ENCODE measurements at places on chromosomes 1 and 21.

DNA sequence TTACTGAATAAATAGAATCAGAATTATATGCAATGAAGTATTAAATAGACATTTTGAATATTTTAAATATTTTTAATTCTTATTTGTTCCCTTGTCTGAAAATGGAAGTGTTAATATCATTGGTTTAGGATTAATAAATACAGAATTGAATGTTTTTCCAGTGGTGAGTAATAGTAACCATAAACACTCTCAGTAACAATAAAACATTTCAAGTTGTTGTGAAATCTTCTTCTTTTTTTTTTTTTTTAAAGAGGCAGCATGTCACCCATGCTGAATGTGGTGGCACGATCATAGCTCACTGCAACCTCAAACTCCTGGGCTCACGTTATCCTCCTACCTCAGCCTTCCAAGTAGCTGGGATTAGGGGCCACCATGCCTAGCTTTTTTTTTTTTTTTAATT lies 86.2 kb upstream of the ZBTB18 start:
- no peak for DNase-seq
- no peak overlapping the region for H3K4me3 ChIP-seq
- H3K27me3 ChIP-seq: peaks cover 5% of the 10 kb centered on the region
- no peaks in the 10 kb centered on the region for H3K36me3 ChIP-seq

DNA sequence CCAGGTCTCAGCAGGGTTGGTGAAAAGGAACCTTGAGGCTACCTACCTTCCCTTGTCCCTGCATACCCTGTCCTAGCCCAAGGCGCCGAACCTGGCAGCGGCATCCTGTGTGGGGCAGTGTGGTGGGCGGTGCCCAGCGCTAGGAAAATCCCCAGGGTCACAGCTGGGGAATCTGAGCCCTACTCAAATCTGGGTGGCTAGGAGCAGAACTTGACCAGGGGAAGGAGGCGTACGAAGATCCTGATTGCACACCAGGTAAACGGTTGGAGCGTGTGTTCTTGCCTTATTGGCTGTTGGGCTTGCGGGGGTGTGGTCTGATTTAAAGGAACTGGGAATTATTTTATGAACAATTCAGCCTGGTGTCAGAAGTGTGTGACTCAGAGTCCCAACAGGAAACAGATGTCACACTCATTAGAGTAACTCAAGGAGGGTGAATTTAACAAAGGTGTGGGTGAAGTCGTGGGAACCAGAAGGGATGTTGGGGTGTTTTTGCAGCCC lies 118.6 kb downstream of the LRIG2 start:
- H3K36me3 ChIP-seq: no peaks in the 10 kb centered on the region
- DNase-seq: no peak
- H3K4me3 ChIP-seq: no peak overlapping the region

GRCh38 chr1:107976431-107976830 lies 11.5 kb upstream of the VAV3 start:
- no peak overlapping the region for H3K27ac ChIP-seq
- peaks cover 5% of the 10 kb centered on the region for H3K27me3 ChIP-seq
- no peak overlapping the region for H3K4me3 ChIP-seq

GRCh38 chr1:242120432-242120831 lies 121.5 kb upstream of the MAP1LC3C start:
- no peaks in the 10 kb centered on the region for H3K36me3 ChIP-seq
- no peak overlapping the region for H3K27ac ChIP-seq
- no peaks in the 10 kb centered on the region for H3K4me1 ChIP-seq
- DNase-seq: no peak
- H3K4me3 ChIP-seq: no peak overlapping the region

- peaks cover 70% of the 10 kb centered on the region for H3K36me3 ChIP-seq
- no peak overlapping the region for H3K27ac ChIP-seq
- DNase-seq: no peak
- H3K27me3 ChIP-seq: no peaks in the 10 kb centered on the region
These were observed 5.0 kb downstream of the GAS5 start for GRCh38 chr1:173862769-173863223.

DNA sequence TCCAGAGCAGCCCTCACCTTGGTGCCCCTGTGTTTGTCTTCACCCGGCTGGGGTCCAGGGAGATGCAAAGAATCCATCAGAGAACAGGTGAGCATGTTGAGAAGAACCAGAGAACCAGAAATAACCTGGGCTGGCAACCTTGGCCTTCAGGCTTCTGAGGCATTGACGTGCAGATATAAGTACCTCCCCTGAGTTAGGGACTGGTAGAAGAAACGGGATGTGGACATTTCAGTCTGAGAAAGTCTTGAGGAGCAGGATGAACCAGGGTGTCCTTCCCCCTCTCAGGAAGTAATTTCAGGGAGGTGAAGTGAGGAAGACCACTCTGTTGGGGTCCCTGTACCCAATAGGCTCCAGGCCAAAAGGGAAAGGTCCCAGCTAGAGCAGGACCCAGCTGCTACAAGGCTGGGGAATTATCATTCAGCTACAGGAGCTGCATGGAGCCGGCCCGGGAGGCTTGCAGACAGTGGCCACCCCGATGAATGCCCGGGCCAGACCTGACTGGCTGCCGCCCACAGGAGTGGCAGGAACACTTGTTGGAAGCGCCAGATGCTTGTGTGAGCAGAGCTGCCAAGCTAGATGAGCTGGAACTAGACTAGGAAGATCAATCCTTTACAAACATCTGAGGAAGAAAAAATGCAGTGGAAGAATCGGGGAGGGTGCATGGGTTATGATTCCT lies 1.7 kb upstream of the AURKAIP1 start:
- no peak for DNase-seq
- H3K4me3 ChIP-seq: peak overlapping the region; percentile 90
- peaks cover 15% of the 10 kb centered on the region for H3K36me3 ChIP-seq
- H3K4me1 ChIP-seq: peaks cover 28% of the 10 kb centered on the region
- H3K27me3 ChIP-seq: no peaks in the 10 kb centered on the region
- peak overlapping the region; percentile 85 for H3K27ac ChIP-seq

DNA sequence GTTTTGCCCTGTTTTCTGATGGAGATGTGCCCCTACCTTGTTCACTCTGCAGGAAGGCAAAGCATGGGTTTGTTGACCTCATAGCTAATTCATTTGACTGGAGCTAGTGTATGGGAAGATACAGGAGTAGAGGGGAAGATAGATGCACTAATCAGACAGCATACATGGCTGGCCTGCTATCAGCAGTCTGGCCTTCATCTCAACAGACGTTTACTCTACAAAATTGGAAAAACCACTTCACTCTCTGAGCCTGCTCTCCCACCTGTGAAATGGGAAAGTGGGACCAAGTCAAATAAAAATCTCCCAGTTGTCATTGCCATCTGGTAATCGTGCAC lies 235.2 kb upstream of the RAB4A start:
- peaks cover 7% of the 10 kb centered on the region for H3K36me3 ChIP-seq
- DNase-seq: no peak

DNA sequence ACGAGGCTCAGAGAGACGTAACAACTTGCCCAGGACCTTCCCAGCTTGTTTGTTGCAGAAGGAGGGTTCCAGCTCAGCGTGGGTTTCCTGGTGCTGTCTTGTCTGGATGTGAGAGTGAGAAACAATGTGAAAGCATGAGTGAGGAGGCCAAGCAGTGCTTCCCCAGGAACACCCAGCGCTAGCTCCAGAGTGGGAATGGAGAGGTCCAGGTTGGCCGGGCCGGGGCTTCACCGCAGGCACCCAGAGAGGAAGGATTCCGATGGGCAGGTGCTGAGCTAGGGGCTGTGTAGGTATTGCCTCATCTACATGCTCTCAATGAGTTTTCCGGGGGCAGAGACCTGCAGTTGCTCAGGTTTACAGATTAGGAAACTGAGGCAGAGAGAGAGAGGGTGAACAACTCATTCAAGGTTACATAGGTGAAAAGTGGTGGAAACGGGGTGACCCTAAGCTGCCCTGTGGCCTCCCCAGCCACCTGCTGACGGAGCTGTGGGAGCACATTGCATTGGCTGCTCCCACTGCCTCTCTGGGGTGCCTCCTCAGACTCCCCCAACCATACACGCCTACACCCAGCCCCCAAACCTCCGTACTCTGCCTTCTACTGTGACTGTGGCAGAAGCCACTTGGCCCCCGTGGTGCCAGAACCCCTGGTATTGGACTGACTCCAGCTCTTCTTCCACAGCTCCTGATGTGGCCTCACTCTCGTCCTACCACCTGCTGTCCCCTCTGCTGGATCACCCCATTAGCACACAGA lies 51.2 kb downstream of the B3GALT5 start:
- no peaks in the 10 kb centered on the region for H3K36me3 ChIP-seq
- no peak for DNase-seq
- H3K27ac ChIP-seq: no peak overlapping the region
- no peaks in the 10 kb centered on the region for H3K4me1 ChIP-seq
- H3K27me3 ChIP-seq: peaks cover 10% of the 10 kb centered on the region

DNA sequence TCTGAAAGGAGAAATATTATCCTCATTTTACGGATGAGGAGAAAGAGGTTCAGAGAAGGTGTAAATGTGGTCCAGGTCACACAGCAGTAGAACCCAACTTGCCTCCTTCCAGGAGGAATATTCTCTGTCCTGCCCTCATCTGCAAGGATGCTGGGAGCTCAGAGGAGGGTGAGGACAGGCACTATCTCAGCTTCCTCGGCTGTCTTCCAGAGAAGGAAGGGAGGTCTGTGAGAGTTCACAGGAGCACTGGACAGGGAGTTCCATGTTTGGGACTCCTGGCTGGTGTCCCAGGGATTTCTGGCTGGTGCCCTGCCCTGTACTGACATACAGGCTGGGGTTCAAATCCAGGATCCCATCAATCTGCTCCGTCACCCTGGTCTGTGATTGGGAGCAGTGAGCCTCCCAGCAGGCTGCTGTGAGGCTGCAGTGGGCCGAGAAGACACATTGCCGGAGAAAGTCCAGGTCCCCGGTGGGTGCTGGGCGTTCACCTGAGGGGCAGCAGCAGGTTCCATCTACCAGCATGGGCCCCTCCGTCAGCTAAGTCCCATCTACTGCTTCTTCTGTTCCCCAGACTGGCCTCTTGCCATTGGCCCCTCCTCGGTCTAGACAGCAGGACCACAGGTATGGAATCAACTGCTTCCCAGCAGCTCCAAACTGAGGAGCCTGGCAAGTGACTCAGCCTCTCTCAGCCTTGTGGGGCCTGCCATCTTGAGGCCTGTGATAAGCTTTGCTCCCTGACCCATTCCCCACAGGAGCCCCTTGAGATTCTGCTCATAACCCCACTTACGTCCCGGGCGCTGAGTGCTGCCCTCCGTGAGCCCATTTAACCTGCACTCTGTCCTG lies 8.5 kb upstream of the BSND start:
- H3K27ac ChIP-seq: no peak overlapping the region
- peaks cover 17% of the 10 kb centered on the region for H3K4me1 ChIP-seq
- no peak for DNase-seq
- peaks cover 14% of the 10 kb centered on the region for H3K27me3 ChIP-seq
- H3K4me3 ChIP-seq: no peak overlapping the region

GRCh38 chr1:102840741-102841140 lies 267.6 kb downstream of the COL11A1 start:
- no peak overlapping the region for H3K4me3 ChIP-seq
- H3K27ac ChIP-seq: no peak overlapping the region
- no peaks in the 10 kb centered on the region for H3K4me1 ChIP-seq
- no peak for DNase-seq

- H3K27ac ChIP-seq: no peak overlapping the region
- H3K4me3 ChIP-seq: no peak overlapping the region
- H3K27me3 ChIP-seq: peaks cover 52% of the 10 kb centered on the region
- peaks cover 19% of the 10 kb centered on the region for H3K4me1 ChIP-seq
- DNase-seq: no peak
These were observed 1.2 kb downstream of the SAMD11 start for GRCh38 chr1:924656-925560.

DNA sequence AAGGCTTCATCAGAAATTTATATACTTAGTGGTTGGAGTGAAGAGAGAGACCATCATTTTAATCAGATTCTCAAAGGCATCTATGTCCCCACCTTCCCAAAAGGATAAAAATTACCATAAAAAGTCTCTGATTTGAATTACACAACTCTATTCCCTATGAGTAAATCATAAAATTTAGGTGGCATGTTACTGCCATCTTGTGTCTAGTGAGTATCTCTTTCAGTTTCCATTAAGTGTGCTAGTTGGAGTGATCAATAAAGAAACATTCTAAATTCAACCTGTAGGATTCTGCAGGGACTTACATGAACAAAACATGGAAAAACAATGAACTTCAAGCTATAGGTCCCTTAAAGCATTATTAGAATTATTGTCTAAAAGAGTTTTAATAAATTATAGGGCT lies 655.4 kb downstream of the LTN1 start:
- no peaks in the 10 kb centered on the region for H3K36me3 ChIP-seq
- H3K4me3 ChIP-seq: no peak overlapping the region
- H3K4me1 ChIP-seq: no peaks in the 10 kb centered on the region
- no peak overlapping the region for H3K27ac ChIP-seq
- DNase-seq: no peak
- H3K27me3 ChIP-seq: no peaks in the 10 kb centered on the region

DNA sequence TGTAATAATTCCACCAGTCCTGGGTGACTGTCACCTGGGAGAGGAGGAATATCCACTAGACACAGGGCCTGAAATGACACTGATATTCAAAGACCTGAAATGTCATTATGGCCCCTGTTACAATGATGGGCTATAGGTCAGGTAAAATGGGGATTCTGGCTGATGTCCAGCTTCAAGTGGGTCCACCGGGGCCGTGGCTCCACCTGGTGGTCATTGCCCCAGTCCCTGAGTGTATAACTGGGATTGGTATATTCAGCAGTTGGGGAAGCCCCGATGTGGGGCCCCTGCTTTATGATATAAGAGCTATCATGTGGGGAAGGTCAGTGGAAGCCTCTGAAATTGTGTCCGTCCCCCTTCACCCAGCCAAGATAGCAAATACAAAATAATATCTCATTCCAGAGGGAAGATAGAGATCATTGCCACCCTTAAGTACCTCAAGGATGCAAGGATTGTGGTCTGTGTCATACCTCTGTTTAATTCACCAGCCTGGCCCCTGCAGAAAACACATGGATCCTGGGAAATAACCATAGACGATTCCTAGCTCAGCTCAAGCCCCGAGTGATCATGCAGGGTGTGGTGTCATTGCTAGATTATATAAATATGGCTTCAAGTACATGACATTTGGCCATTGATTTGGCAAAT lies 19.4 kb downstream of the PLEKHO1 start:
- peaks cover 23% of the 10 kb centered on the region for H3K4me1 ChIP-seq
- no peak overlapping the region for H3K4me3 ChIP-seq
- H3K36me3 ChIP-seq: no peaks in the 10 kb centered on the region
- DNase-seq: peak; percentile 74
- H3K27ac ChIP-seq: no peak overlapping the region

DNA sequence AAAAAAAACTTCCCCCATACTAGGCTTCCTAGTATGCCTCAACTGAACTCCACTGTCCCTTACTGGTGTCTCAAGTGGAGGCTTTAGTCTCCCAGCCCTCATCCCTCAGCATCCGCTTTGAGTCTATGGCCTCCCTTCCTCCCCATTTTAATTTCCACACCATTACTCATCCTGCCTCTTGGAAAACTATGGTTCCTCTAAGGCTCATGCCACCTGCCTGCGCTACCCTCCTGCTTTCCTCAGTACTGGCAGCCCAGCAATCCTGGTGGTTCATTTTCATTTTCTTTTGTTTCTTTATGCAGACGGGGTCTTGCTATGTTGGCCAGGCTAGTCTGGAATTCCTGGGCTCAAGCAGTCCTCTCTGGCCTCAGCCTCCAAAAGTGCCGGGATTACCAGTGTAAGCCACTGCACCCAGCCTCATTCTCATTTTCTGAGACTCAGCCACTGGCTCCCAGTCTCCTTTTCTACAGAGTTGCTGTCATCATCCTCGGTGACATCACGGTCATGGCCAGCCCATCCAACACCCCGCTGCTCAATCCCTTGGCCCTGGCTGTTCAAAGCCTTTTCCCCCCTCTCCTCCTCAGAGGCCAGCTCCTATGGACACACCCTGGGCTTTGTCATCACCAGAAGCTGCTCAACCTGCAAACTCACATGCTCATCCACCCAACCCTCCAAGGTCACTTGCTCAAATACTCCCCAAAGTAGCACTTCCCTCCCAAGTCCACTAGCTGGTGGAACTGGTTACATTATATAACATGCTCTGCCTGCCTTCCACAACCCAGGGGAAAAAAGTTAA lies 2.3 kb upstream of the PMVK start:
- no peaks in the 10 kb centered on the region for H3K27me3 ChIP-seq
- DNase-seq: no peak
- peaks cover 76% of the 10 kb centered on the region for H3K4me1 ChIP-seq
- H3K4me3 ChIP-seq: peak overlapping the region; percentile 95
